NCI-H2029 (cell line): ENCODE measurements at places on chromosomes 7 and 10.

DNA sequence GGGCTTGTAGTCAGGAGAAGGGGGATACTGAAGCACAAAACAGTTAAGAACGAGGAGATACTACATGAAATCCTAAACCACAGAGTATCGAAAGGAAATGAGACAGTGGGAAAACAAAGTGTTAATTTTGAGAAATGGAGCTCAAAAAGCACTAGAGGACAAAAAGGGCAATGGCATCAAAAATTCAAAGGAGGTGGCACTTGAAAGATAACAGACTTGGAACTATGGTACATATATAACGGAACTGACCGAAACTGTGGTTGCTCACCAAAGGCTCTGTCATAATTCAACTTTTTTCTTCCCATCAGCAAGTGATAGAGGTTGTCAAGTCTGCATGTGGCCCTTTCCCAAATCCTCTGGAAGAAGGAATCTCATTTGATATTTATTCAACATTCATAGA is 97.0 kb downstream of the CABCOCO1 start:
- no peak for DNase-seq

- DNase-seq, result no peak
These were observed 89.7 kb downstream of the NKX6-2 start for GRCh38 chr10:132696204-132696603.

DNA sequence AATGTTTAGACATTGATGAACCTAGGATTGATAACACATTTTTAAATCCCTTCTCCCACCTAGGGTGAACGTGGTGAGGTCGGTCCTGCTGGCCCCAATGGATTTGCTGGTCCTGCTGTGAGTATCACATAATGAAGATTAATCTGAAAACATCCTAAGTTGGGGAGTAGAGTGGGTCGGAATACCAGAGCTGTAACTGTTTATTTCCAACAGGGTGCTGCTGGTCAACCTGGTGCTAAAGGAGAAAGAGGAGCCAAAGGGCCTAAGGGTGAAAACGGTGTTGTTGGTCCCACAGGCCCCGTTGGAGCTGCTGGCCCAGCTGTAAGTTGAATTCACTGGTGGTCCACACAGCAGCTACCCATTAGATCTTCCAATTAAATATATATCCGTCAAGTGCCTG is 25.6 kb downstream of the COL1A2 start:
- DNase-seq, result no peak

DNA sequence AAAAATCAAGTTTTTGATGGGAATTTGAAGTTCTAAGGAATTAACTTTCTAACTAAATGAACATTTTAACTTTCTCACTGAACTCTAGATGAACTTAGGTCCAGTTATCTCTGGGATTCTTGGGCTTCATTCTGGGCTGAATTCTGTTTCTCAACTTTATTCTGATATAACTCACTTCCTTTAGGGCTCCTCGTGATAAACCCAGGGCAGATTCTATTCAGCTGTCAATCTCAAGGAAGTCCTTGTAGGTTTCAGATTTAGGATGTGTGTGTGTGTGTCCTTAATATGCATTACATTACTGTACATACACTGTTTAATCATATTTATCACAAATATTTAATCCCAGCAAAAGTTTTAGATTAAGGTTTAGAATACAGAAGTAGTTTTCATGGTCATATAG is 344.3 kb downstream of the GATA3 start:
- no peak for DNase-seq

- DNase-seq, result no peak
These were observed 16.2 kb downstream of the TNS3 start for GRCh38 chr7:47565640-47566250.

DNA sequence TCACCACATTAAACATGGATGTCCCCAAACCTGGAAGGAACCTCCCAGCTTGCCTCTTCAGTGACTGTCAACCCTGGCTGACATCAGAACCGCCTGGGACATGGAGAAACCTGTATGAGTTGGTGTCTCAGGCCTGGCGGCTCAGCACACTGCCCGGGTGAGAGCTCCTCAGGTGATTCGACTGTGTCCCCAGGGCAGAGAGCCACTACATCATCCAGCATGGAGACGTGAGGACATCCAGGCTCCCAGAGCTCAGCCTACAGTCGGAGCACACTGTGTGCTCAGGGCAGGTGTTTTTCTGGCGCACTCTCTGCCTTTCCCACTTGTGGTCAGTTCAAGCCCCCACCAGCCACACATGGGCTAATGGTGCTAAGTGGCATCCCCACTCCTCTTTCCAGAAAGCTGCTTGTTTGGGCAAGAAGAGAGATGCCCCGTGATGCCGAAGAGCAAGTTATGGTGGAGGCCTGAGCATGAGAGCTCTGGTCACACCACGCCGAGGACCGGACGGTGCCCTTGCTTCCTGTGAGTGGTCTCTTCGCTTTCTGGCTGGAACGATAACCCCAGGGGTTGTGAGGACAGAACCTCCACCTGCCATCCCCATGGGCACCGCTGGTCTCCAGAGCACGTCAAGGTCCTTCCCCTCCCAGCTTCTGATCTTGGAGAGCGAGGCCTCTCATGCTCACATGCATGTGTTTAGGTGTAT is 38.5 kb downstream of the AMZ1 start:
- no peak for DNase-seq

- DNase-seq, result no peak
These were observed 53.6 kb downstream of the TMEM130 start for GRCh38 chr7:98816241-98816640.

DNA sequence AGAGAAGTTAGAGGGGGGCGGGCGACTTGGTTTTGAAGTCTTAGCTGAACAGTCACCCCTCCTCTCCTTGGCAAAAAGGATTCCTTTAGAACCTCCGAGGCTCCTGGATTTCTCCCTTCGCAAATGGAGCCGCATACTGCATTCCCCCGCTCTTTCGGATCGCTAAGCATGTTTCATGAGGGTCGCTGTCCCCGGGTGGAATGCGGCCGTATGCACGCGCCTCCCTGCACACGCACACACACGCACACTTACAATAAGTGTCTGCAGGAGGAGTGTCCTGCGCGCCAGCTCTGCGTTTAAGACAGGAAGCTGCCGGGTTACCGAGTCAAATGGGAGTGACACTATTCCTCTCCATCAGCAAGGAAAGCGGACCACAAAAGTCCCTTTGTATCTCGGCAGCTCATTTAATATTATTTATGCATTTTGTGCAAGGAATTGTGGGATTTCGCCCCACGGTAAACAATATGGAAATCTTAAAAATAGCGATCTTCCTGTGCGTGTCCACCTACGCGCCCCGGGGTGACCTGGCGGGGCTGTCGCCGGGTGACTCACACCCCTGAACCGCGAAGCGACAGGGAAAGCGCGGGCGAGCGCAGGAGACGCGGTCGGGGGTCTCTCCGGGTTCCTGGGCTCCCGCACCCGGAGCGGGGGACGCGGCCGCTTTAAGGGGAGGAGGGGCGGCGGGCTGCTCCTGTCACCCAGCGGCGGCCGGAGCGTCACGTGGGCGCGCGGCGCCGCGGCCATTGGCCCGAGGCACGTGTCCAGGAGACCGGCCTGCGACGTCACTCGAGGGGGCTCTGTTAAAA is 988 bp upstream of the EN2 start:
- DNase-seq, result peak; percentile 64

DNA sequence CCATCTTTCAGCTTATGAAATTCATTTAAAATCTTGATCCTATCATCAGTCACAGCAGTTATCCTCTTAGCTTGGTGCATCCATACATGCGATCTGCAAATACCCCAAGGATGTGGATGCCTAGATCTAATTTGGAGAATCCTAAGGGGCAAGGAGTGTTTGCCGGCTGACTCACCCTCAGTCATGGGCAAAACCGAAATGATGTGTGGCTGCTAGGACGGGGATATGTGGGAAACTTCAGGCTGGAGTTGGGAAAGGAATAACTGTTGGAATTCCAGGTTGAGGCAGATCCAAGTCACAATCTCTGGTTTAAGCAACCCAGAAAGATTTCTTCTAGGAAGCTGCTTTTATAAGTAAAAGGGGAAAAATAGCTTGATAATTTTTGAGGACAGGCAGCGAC is 19.7 kb upstream of the GOT1 start:
- DNase-seq, result no peak

DNA sequence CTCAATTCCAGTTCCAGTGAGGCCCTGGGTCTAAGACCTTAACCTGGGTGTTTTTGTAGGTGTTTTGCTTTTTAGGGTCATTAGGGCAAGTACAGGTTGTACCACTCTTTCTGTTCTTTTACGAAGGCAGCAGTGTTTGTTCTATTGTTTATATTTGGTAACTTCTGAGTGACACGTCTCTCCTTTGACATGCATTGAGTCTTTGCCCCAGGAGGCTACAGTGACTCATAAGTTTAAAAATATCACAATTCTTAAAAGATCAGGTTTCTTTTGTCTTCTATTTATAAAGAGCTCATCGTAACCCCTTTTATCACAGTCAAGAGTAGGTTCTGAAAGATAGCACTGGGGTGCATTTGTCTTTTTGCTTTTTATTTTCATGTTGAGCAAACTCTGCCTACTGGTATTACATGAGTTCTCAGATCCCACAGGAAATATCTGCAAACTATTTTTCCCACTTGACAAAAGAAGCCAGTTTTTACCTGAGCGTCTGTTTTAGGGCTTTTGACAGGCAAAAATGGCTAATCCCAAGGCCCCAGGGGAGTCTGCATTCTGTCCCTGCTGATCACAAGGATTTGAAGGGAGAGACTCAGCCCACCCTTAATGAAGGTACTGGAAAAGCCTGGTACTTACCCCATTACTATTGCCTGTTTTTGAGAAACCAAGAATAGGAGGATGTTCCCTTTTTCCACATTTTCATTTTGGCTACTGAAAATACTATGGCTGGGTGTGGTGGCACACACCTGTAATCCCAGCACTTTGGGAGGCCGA is 7.9 kb downstream of the NUDT13 start:
- DNase-seq, result no peak

GRCh38 chr10:3236644-3237404 is 64.2 kb upstream of the PITRM1 start:
- no peak for DNase-seq

DNA sequence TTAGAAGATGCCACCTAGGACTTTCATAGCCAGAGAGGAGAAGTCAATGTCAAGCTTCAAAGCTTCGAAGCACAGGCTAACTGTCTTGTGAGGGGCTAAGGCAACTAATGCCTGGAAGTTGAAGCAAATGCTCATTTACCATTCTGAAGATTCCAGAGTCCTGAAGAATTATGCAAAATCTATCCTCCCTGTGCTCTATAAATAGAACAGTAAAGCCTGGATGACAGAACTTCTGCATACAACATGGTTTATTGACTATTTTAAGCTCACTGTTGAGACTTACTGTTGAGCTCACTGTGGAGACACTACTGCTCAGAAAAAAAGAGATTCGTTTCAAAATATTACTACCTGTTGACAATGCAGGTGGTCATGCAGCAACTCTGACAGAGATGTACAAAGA is 28.6 kb downstream of the TNS3 start:
- DNase-seq, result no peak

DNA sequence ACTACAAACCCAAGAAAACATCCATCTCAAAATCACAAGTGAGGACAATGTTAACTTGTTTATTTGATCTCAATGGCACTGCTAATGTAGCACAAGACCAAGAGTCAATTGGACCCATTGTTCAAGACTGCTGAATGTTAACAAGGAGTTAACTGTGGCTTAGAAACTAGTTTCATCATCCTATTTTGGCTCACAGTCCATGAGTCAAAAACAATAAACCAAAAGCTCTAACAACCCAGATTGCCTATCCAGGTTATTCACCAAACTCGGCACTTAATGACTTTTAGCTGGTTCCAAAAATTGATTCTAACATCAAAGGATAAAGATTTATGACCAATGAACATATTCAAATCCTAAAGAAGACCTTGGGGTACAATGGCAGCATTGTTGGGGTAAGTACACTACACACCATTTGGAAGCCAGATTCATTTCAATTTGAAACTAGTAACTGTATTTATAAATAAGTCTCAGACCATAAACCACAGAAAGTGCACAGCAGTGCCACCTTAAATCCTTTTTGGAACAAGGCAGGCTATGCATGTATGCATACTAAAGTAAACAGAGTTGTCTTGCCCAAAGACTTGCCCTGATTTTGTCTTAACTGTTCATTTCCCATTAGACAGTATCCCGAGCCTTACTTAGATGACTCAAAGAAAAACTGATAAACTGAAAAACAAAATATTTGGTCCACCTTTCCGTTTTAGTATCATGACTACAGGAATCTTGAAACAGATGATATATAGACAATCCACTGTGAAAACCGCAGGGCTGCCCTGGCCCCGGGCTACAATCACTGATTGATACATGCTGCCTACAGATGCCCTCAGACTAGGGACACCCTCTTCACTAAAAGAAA is 84.5 kb downstream of the SRPK2 start:
- no peak for DNase-seq

DNA sequence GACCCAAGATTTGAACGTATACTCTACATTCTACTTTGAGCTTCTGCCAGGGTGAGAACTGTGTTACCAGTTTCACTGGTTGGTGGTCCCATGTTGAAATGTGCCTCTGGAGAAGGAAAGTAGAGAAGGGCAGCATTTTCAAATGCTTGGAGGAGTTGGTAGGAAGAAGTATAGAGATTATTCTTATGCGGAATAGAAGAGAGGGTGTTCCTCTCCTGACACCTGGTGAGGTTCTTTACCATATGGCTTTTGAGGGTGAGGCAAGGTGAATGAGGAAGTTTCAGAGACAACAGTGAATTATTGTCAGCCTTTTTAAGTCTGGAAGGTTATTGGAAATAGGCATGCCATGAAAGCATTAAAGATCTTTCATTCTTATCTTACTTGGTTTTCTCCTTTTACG is 34.3 kb downstream of the R3HCC1L start:
- no peak for DNase-seq

DNA sequence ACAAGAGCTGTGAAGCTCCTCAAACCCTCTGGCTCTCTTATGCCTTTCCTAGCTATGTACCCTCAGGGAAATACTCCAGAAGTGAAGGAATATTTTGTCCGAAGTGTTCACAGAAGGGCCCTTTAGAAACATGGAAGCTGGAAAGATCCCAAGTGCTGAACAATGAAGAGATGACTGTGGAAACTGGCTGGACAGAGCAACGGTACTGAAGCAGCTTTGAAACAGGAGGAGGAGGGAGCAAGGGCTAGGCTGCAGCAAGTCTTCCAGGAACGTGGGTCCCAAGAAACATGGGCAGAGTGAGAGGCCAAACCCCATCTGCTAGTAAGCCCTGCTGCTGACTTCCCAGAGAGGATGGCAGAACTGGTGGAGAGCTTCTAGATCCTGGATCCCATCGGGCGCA is 3.0 kb upstream of the PSAP start:
- DNase-seq, result no peak

GRCh38 chr10:34814913-34815184 is 247 bp downstream of the PARD3 start:
- DNase-seq, result no peak

GRCh38 chr10:130958981-130959751 is 352.4 kb downstream of the TCERG1L start:
- no peak for DNase-seq

GRCh38 chr7:68692511-68692910 is 905.8 kb upstream of the AUTS2 start:
- DNase-seq, result no peak

- no peak for DNase-seq
These were observed 32.3 kb upstream of the NUB1 start for GRCh38 chr7:151309311-151309710.

DNA sequence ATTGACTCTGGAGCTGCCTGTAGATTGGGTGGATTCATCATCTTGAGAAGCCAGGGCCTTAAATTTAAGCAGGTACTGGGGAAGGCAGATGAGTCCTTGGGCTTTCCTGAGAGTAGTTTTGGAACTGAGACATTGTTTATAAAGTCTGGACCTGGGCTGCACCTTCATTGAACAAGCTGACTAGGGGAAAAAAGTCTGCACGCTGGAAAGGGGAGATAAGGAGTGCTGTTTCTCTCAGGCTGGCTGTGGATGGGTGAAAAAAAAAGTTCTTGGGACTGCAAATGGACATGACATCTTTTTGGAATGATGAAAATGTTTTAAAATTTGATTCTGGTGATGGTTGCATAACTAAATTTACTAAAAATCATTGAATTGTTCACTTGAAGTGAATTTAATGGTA is 12.0 kb downstream of the SEC24C start:
- no peak for DNase-seq
